ENCODE measurements at places on chromosomes 4 and X.

DNA sequence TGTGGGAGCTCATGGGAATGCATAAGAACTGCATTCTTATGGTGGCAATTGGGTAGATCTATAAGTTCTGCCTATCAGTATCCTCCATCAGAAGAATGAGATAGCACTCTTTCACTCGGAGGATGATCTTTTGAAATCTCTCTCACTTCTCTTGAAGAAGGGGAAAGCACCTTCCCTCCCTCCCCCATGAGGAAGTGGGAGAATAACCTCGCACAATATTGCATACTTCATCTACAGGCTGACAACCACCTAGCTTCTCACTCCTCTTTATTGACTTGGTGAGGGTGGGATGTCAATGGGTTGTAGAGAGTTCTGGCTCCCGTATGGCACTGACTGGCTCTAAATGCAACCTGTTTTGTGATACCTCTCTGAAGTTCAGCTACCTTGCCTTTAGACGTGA, 146.7 kb upstream of the SPOCK3 start:
- DNase-seq = no peak

DNA sequence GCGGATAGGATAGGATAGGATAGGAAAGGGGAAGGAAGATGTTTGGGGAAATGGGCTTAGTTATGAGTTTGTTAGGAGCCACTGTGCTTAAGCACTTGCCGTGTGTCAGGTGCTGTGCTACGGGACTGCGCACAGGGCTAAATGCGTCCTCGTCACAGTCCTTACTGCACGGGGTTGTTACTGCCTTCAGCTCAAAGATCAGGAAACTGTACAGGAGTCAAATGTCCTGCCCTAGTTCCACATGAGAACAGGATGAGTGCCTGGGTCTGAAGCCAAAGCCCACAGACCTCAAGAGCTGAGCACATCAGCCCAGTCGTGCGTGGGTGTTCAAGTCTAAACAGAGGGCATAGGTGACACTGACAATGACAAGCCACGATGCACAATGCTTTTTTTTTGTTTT, 15.0 kb downstream of the ACSL1 start:
- no peak for DNase-seq

DNA sequence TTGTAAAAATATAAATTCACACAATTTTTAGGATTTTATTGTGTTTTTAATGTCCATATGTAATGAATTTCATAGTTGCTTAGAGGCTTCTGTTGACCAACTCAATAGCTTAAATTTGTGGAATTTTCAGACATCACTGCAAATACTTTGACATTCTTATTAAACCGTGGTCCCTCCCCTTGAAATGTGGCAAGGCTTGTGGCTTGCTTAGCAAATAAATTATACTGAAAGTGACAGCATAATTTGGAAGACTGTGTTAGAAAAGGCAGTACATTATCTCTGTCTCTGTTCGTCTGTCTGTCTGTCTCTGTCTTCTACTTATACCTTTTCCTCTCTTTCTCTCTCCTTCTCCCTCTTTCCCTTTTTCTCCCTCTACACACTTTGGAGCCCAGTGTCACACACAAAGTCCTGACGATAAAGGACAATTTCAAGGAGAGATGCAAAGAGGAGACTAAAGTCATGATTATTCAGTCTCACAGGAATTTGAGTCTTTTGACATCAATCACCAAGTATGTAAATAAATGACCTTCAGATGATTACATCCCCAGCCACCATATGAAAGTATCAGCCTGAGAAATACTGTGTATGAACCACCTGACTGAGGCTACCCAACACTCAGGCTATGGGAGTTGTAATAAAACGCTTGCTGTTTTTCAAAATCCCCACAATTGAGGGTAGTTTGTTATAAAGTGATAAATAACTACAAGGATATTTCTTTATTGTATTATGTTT, 21.0 kb upstream of the UGT2B7 start:
- DNase-seq = no peak

DNA sequence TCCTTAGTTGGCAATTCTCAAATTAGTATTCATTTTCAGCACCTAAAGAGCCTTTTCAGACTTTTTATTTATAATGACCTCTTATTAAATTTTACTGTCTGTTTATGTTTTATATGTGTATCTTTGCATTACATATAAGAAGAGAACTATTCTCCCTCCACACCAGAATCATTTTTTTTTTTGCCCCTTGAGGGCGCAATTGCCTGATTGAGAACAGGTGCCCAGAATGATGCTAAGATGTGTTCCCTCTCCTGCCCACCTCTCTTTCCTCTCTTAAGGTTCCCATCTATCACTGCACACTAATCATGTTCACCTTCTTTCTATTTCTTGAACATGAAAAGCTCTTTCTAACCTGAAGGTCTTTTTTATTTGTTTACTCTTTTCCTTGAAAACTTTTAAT, 44.2 kb upstream of the ADAM29 start:
- DNase-seq = no peak

DNA sequence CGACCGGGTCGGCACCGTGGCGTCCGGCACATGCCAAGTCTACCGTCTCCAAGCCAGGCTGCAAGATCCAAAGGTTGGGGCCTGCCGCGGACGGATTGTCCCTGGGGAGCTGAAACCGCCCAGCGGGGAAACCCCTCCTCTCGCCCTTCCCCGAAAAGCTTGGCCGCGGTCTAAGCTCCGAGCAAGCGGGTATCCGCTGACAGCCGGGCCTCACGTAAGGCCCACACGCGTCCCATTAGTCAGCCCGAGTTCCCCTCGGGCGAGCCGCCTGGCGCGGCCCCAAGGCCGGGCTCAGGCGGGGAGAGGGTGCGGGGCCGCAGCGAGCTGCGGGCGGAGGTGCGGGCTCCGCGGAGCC, 6.8 kb upstream of the BCOR start:
- DNase-seq = peak; percentile 13

Data from amniotic stem cell (primary cell).